ENCODE measurements at places on chromosomes 3 and 15.

- no peak for DNase-seq
Observed at GRCh38 chr3:112459750-112460149, 39.5 kb downstream of the BTLA start.

- DNase-seq, result no peak
Observed at GRCh38 chr15:91946075-91946474, 92.6 kb downstream of the SLCO3A1 start.

DNA sequence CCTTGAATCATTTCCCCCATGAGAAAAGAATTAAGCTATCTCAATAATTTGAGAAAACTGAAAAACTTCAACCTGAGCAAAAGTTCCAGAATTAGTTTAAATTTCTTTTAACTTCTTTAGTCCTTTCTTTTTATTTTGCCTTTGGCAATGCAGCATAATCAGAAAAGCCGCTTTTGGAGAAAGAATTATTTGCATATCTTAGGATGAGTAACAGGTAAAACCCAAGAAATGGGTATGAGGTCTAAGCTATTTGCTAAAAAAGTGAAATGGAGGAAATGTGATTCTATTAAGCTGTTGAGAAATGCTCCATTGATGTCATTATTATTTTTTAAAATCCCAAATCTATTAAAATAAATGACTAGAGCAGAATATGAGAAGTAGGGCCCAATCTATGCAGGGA is 1238.3 kb upstream of the GBE1 start:
- DNase-seq, result no peak

GRCh38 chr3:45224824-45225464 is 1.1 kb downstream of the TMEM158 start:
- DNase-seq, result no peak

- no peak for DNase-seq
Observed at GRCh38 chr3:148372206-148372875, 325.4 kb upstream of the AGTR1 start.

DNA sequence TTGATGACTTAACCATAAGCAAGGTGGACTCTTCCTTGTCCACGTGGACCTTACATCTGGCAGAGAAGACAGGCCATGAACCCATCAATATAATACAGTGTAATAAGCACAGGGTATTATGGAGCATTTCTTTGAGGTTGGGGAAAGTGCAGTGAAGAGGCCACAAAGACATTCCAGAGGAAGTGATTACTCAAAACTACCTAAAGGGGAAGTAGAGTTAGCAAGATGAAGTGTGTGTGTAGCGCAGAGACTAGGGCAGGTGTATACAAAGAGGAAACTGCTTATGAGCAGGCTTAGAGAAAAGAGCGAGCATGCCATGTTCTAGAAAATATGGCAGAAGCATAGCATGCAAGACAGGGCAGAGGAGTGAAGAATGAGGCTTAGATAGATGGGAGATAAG is 17.9 kb downstream of the CP start:
- DNase-seq, result no peak

- no peak for DNase-seq
Observed at GRCh38 chr15:67383899-67384298, 129.3 kb downstream of the IQCH start.

- DNase-seq, result no peak
Observed at GRCh38 chr3:14718539-14718938, 43.6 kb downstream of the C3orf20 start.
